Activated T-helper 1 cell treated with Interleukin-2 at 50 U/mL for 16 hours (primary cell): ENCODE measurements at places on chromosomes 6 and 20.

DNA sequence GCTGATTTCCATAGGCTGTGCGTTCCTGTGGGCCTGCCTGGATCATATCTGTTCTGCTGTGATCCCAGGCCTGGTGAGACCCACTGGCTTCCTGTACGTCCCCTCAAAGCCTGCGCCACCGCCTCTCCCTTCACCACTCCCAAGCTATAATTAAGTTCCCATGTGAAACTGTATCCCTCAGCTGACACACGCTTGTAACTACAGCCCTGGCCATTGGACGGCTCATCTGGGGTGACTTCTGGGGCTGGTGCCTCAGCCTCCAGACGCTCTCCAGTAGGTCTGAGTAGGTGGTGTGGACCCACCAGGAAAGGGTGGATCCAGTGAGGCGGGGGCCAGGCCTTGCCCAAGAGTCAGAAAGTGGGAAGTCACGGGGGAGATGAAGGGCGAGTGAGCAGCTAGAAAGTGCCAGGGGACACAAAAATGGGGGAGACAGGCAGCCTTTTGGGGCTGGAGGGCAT lies 21.0 kb downstream of the PPARD start:
- DNase-seq, result no peak

- no peak for DNase-seq
These were observed 274.1 kb downstream of the CLIC5 start for GRCh38 chr6:45741437-45742171.

DNA sequence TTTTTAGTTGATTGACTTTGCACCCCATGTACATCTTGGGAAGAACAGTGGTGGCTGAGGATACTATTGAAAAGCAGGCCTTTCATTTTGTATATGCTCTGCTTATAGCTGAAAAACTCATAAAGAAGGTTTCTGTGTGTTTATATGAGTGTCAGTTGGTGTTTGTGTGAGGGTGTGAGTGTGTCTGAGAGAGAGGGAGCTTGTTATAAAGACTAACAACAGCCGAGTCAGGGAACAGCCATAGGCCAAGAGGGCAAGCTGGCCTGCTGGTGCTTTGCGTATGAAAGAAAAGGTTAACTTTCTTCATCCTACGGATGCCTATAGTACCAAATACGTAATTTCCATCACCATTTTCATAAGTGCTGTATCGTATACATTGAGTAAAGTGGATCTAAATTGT lies 88.3 kb downstream of the MTHFD1L start:
- no peak for DNase-seq

DNA sequence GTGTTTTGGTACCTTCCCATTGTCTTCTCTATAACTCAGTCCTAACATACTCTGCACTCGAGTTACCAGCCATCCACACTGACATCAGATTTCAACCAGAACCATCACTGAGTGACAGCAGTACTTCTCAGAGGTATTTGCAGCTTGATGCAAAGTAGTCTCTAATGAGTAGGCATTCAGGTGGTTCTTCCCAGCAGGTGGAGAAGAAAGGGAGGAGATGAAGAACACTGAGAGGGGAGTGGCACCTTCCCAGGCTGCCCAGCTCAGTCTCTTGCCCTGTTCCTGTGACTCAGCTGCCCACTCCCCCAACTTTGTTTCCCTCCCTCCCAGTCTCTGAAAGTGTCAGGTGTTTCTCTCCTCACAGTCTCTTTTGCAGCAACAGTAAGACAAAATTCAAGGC lies 38.7 kb upstream of the SMIM28 start:
- DNase-seq, result no peak

DNA sequence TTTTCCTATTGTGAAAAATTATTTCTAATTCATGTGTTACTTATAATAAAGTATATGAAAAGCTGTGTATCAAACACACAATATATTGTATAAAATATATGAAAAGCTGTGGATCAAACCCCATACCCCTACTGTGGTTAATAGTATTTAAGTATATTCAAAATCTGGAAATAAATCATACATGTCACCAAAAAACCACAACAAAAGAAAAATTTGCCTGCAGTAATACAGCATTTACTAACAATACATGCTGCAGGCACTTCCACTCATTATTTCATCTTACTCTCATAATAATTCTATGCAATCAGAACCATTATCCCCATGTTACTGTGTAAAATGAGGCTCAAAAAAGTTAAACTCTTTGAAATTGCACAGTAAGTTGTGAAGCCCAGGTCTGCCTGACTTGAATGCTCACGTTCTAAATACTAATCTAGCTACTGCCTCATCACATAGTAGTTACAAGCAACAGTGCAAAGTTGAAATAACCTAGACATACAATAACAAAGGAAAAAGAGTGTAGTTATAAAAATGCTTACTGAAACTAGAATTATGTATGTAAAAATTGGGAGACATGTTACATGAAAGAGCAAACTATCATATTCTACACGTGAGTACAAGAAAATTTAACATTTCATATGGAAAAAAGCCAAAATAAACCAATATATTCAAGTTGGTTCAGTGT lies 61.7 kb downstream of the FAM217A start:
- no peak for DNase-seq

DNA sequence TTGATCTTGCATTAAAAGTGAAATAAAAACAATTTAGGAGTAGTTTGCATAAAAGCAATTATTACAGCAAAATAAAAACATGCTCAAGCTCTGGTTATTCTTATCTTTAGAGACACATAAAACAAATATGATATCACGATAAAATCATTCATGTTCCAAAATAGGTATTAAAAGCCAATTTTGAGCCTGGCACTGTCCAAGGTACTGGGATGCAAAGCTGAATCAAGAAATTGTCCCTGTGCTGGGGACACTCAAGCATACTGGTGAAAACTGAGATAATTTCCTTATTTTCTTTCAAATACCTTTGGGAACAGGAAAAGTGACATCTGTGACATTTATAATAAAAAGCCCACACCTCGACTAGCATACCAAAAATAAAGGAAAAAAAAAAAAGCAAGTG lies 931 bp upstream of the MTCL3 start:
- DNase-seq, result no peak

GRCh38 chr6:108359901-108360882 lies 65.3 kb downstream of the AFG1L start:
- DNase-seq, result no peak

DNA sequence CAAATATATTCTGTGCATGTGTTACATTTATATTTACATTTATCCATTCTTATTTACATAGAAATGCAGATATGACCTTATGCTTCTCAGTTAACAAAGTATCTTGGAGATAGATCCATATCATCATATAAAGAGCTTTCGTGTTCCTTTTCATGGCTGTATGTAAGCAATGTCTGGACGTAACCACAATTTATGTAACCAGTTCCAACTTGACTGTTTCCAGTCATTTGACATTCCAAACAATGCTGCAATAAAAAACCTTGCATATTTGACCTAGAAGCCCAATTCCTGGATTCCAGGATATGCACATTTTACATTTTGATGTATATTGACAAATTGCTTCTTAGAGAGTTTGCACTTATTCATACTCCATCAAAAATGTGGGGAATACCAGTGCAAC lies 113.7 kb upstream of the F13A1 start:
- no peak for DNase-seq

GRCh38 chr20:54177378-54177777 lies 3.6 kb upstream of the CYP24A1 start:
- DNase-seq, result no peak

DNA sequence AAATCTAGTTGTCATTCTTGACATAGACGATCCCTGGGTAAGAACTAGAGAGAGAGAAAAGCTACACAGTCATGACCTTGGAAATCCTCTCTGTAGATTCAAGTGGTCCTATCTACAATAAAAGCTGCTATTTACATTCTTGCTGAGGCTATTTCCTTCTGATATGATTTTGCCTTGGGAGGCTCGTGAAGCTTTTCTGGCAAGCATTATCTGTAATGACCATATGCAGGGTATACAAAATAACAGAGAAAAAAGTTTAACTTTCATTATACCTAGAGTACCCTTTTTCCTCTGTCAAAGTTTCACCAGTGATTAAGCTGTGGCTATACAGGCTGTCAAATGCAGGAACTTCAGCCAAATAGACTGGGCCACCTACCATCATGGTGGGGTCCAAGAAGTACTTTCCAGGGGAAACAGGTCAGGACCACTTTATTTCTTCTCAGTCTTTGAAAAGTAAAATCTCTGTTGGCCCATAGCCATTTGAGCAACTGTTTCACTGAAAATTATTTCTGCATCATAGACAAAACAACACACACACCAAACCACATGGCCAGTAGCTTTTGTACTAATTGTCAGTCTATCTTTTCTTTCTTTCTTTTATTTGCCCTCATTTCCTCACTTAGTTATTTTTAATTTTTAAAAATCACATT lies 677.0 kb upstream of the ID4 start:
- no peak for DNase-seq

- DNase-seq, result no peak
These were observed 42.8 kb upstream of the UBR2 start for GRCh38 chr6:42520786-42521607.

- no peak for DNase-seq
These were observed 34.8 kb upstream of the JAG1 start for GRCh38 chr20:10708351-10709185.

- DNase-seq, result no peak
These were observed 63.3 kb upstream of the PTGIS start for GRCh38 chr20:49631061-49631716.

GRCh38 chr6:135586844-135587243 lies 89.3 kb upstream of the AHI1 start:
- no peak for DNase-seq

GRCh38 chr6:17054647-17055046 lies 47.2 kb upstream of the STMND1 start:
- no peak for DNase-seq

DNA sequence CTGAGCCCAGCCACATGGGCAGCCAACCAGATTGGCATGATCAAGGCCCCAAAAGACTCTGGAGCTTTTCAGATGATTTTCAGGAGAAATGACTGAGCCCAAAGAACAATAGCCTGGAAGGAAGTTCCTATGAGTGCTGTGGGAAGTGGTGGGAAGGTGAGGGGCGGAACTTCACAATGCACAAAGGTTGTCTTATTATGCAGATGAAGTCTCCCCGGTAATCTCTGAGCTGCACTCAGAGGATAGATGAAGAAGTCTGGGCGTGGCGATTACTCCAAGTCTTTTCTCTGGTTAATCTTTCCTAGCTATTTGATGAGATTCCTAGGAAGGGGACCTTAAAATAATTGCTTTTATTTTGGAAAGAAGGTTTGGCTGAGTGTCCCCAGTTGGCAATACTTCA lies 36.9 kb downstream of the LBP start:
- no peak for DNase-seq

GRCh38 chr6:43396408-43397149 lies 27.1 kb upstream of the ZNF318 start:
- no peak for DNase-seq

- DNase-seq, result no peak
These were observed 271.0 kb downstream of the ZNF217 start for GRCh38 chr20:53322651-53323050.

DNA sequence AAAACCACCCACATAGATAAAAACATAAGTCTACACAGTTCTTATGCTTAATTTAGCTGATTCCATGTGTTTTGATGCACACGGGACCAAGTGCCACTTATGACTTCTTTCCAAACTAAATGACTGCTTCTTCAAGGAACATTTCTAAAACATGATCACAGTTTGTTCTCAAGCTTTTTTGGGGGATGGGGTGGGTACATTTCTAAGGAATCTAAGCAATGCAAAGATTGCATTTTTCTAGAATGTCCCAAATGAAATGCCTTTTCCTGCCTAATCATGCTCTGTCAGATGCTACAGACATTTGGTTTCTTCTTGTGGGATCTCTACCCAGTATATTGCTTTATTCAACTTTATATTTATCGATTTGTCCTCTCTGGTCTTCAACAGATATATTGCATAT lies 496.8 kb upstream of the JAG1 start:
- no peak for DNase-seq

- no peak for DNase-seq
These were observed 185.0 kb downstream of the TBX18 start for GRCh38 chr6:84579404-84579803.

- DNase-seq, result no peak
These were observed 288.0 kb upstream of the AGPAT4 start for GRCh38 chr6:161561908-161562307.

DNA sequence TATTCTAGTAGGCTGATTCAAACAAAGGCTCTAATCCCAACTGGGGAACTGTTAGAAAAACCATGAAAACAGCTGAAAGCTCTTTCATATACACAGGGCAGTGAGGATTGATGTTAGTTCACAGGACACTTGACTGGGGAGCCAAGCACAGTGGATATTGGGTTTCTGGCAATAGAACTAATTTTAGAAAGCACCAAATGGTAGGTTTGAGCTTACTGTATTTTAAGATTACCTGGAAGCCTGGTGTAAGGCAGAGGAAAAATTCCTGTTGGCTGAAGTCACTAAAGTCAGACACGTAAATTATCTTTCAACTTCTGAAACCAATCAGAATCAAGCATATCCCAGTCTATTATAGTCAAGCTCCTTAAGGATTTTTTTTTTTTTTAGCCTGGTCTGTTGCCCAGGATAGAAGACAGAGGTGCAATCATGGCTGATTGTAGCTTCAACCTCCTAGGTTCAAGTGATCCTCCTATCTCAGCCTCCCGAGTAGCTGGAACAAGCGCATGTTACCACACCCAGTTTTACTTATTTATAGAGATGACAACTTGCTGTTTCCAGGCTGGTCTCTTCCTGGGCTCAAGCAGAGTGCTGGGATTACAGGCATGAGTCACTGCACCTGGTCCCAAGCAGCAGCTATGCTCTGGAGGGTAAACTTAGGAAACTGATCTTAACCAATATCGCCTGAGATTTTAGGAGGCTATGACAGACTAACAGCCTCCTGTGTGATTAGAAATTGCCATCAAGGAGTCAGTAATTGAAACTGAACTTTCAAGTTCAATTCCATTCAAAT lies 32.5 kb upstream of the SYNCRIP start:
- no peak for DNase-seq

DNA sequence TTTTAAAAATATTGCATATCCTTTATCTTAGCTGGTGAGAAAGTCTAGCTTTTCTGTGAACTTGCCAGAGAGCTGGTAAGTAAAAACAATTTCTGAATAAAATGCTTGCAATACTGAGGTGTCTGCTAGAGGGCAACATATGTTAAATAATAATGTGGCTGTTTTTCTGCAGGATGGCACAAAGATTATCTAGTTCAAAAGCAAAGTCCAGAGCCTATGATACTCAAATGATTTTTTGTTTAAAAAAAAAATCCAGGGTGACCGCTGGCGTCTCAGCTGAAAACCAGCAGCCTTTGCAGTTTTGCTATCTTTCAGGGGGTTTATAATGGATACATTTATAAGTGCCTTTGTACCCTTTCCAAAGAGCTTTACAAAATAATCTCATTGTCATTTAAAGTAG lies 194.9 kb downstream of the PHACTR1 start:
- no peak for DNase-seq

DNA sequence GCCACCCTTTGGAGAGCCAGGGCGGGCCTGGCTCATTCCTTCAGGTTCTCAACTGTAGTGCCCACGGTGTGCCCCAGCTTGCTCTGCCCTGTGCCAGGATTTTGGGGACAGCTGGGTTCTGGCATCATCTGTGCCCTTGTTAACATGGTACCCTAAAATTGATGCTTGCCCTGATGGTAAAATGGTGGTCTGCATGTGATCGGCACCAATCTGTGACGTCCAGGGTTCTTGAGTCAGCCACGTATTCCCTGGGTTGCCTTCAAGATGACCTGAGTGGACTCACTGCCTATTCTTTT lies 31.2 kb upstream of the APCDD1L start:
- no peak for DNase-seq
